ENCODE measurements at places on chromosomes 4 and X. TPM values are rescaled to one million over a fixed set of nuclear protein-coding genes. Genes with fewer than 3 reads are reported as not detected.

Gene LGI2
- 24.7 TPM for total RNA-seq

Gene PCDH7
- total RNA-seq, result 14.3 TPM

Gene TMPRSS11F
- not detected for total RNA-seq

Gene IGSF1
- 11.4 TPM for total RNA-seq

Gene MAGEA9B
- not detected for total RNA-seq

Gene MGARP
- total RNA-seq, result not detected

Gene NIPAL1
- total RNA-seq, result 1.7 TPM

Gene GLUD2
- 5.9 TPM for total RNA-seq

Gene CAPN6
- total RNA-seq, result 0.60 TPM

Gene TCEAL9
- total RNA-seq, result 114 TPM

Gene STATH
- not detected for total RNA-seq

Gene RHOXF1
- total RNA-seq, result not detected

Gene GLRA2
- not detected for total RNA-seq

Gene HAND2
- total RNA-seq, result 3.3 TPM

Gene SOD3
- total RNA-seq, result 359 TPM

Gene HERC6
- total RNA-seq, result 10.0 TPM

Gene H2BW2
- not detected for total RNA-seq

Gene RAB33B
- 13.2 TPM for total RNA-seq

Gene ENPP6
- total RNA-seq, result 32.0 TPM

Gene CCDC149
- 14.7 TPM for total RNA-seq

Gene CT45A10
- not detected for total RNA-seq

Gene MAGEA4
- total RNA-seq, result not detected

Gene RRH
- not detected for total RNA-seq

Gene IL3RA
- 17.7 TPM for total RNA-seq

Gene PNMA6F
- not detected for total RNA-seq

Gene AMTN
- not detected for total RNA-seq

Gene SMIM31
- not detected for total RNA-seq

Gene RNF128
- total RNA-seq, result 0.90 TPM

Gene MAP7D2
- total RNA-seq, result 1.5 TPM

Gene XAGE1B
- not detected for total RNA-seq

Gene TNIP3
- not detected for total RNA-seq

Gene CLTRN
- 1.0 TPM for total RNA-seq

Gene TLR7
- 0.66 TPM for total RNA-seq

Gene ARMCX1
- 28.2 TPM for total RNA-seq

Gene MAEA
- 79.8 TPM for total RNA-seq

Gene GAGE13
- not detected for total RNA-seq

Gene FAM47E
- 4.6 TPM for total RNA-seq

Gene TLR8
- total RNA-seq, result 0.63 TPM

Gene SCML1
- total RNA-seq, result 14.9 TPM

Gene MXRA5
- total RNA-seq, result 0.60 TPM

Gene COL4A5
- total RNA-seq, result 22.2 TPM

Gene SPATA18
- total RNA-seq, result 6.3 TPM

Gene DUSP21
- total RNA-seq, result not detected

Gene CACNA1F
- 0.59 TPM for total RNA-seq

Gene HNRNPDL
- 176 TPM for total RNA-seq

Gene CXCL11
- not detected for total RNA-seq

Gene PIM2
- 5.7 TPM for total RNA-seq

Gene SH3RF1
- 14.0 TPM for total RNA-seq

Gene SRPK3
- 0.87 TPM for total RNA-seq

Gene DIPK2B
- 25.3 TPM for total RNA-seq

Gene ITM2A
- 152 TPM for total RNA-seq
